Suprapubic skin (tissue), 4 donors: ENCODE measurements at places on chromosomes 5 and 9. TPM values are rescaled to one million over a fixed set of nuclear protein-coding genes. Genes with fewer than 3 reads are reported as not detected.

DNA sequence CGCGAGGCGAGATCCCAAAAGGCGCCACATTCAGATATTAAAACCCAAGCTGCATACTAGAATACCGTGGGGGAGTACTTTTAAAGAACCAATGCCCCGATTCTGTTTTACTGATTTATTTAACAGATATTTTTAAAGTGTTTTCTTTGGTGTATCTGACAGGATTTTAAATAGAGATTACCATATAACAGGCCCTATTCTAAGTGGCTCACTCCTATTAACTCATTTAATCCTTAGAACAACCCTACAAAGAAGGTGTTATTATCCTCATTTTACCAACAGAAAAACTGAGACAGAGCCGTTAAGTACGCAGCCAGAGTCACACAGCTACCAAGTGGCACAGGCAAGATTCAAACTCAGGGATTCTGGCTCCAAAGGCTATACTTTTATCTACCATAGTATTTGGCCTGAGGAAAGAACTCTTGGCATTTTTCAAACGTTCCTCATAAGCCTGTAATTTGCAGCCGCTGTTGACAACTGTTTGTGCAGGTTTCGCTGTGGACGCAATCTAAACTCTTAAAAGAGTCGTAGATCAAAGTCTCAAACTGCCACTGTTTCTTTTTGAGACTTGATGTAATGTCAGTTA is 550 bp upstream of the TMEM245 start:
- DNase-seq = no peak
- no peak overlapping the region for H3K27ac ChIP-seq
- H3K27me3 ChIP-seq = no peaks in the 10 kb centered on the region
- H3K4me1 ChIP-seq = peaks cover 40% of the 10 kb centered on the region
- H3K4me3 ChIP-seq = peak overlapping the region; percentile 80

GRCh38 chr5:108924457-108924961 is 176.8 kb downstream of the FER start:
- H3K27ac ChIP-seq = no peak overlapping the region
- H3K27me3 ChIP-seq = no peaks in the 10 kb centered on the region
- DNase-seq = no peak
- H3K4me3 ChIP-seq = no peak overlapping the region
- H3K4me1 ChIP-seq = no peaks in the 10 kb centered on the region
- no peaks in the 10 kb centered on the region for H3K36me3 ChIP-seq

Gene FAM221B
- total RNA-seq = not detected

DNA sequence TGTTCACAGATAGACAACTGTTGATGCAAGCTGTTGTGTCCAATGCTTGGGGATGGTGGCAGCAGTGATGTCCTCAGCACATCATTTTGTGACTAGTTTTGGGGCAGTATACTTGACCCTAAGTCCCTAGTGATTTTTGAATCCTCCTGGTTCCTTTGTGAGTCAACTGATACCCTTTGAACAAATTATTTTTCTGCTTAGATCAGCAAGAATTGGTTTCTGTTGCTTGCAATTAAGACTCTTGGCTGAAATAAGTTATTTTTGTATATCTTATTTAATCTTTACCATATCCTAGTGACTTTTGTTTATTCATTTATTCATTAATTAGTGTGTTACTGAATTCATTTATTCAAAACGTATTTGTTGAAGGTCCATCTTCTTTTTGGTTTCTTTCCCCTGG is 392.0 kb upstream of the SGCD start:
- no peak overlapping the region for H3K4me3 ChIP-seq
- H3K27ac ChIP-seq = no peak overlapping the region
- no peaks in the 10 kb centered on the region for H3K27me3 ChIP-seq
- no peaks in the 10 kb centered on the region for H3K36me3 ChIP-seq
- no peak for DNase-seq

- no peak overlapping the region for H3K4me3 ChIP-seq
- H3K4me1 ChIP-seq = no peaks in the 10 kb centered on the region
- no peaks in the 10 kb centered on the region for H3K36me3 ChIP-seq
- no peak overlapping the region for H3K27ac ChIP-seq
Measured at GRCh38 chr5:126938466-126938865, 91.9 kb downstream of the MARCHF3 start.

- no peak overlapping the region for H3K27ac ChIP-seq
- no peaks in the 10 kb centered on the region for H3K36me3 ChIP-seq
- no peak overlapping the region for H3K4me3 ChIP-seq
- no peak for DNase-seq
- no peaks in the 10 kb centered on the region for H3K27me3 ChIP-seq
Measured at GRCh38 chr5:127326431-127326830, 35.8 kb downstream of the MEGF10 start.

Gene EIF4E1B
- not detected for total RNA-seq

- H3K27me3 ChIP-seq = no peaks in the 10 kb centered on the region
- no peak overlapping the region for H3K27ac ChIP-seq
- no peaks in the 10 kb centered on the region for H3K4me1 ChIP-seq
- H3K36me3 ChIP-seq = no peaks in the 10 kb centered on the region
- DNase-seq = no peak
- H3K4me3 ChIP-seq = no peak overlapping the region
Measured at GRCh38 chr5:81763294-81763928, 12.5 kb upstream of the SSBP2 start.

GRCh38 chr9:19404283-19405075 is 4.3 kb upstream of the ACER2 start:
- no peak for DNase-seq
- H3K27ac ChIP-seq = peak overlapping the region; percentile 81
- no peaks in the 10 kb centered on the region for H3K36me3 ChIP-seq
- H3K4me1 ChIP-seq = peaks cover 25% of the 10 kb centered on the region

DNA sequence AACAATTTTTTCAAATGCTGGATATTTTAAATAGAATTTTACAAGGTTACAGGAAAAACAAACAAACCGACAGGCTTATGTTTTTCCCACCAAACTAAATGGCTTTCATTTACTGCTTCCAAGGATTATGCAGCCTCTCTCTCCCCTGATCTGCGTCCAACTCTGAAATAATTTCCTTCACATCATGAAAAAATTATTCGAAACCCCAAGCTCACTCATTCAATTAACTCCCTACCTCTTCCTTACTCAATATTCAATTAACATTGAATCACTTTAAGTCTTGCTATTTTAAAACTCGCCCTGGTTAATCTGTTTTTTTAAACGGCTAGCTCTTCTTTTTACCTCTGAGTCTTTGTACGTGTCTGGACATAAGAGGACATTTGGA is 336.2 kb downstream of the AGTPBP1 start:
- H3K36me3 ChIP-seq = no peaks in the 10 kb centered on the region
- H3K4me1 ChIP-seq = no peaks in the 10 kb centered on the region
- H3K27me3 ChIP-seq = no peaks in the 10 kb centered on the region
- H3K4me3 ChIP-seq = no peak overlapping the region
- DNase-seq = no peak
- H3K27ac ChIP-seq = no peak overlapping the region

Gene RASGRF2
- 2.7 TPM for total RNA-seq

GRCh38 chr9:84513979-84514378 is 155.6 kb upstream of the NTRK2 start:
- no peak overlapping the region for H3K27ac ChIP-seq
- DNase-seq = no peak
- H3K27me3 ChIP-seq = no peaks in the 10 kb centered on the region
- H3K4me3 ChIP-seq = no peak overlapping the region
- no peaks in the 10 kb centered on the region for H3K36me3 ChIP-seq
- no peaks in the 10 kb centered on the region for H3K4me1 ChIP-seq

Gene STOM
- 166 TPM for total RNA-seq

- H3K27ac ChIP-seq = no peak overlapping the region
- no peaks in the 10 kb centered on the region for H3K27me3 ChIP-seq
- H3K4me3 ChIP-seq = no peak overlapping the region
- H3K4me1 ChIP-seq = no peaks in the 10 kb centered on the region
- no peak for DNase-seq
Measured at GRCh38 chr5:154086146-154086545, 47.4 kb downstream of the MFAP3 start.

Gene DAB2IP
- 47.6 TPM for total RNA-seq

DNA sequence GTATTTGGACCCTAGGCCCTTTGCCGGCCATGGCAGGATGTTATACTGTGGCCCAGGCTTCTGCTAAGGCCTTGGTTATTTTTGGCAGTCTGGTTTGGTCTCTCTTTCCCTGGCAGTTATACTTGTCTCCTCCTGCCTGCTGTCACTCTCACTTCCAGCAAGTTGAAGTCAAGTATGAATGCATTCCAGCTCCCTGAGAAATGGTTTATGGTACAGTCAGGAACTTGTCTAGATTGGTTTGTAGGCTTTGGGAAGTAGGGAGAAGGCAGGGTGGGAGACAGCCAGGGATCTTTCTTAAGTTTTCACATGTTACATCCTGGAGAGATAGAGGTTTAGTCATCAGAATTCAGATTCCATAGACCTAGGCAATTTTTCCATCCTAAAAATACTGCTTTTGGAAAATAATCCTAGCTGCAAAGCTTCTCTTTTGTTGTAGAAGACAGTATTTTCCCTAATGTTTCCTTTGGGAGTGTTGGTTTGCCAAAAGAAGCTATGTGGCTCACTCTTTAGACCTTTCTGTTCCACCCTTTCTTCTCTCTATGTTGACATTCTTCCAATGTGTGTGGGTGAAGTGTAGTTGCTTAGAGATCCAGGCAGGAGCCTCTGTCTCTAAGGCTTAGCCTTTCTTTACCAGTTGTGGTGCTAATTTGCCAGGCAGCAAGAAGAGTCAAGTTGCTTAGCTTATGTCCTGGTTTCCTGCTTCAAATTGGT is 2.5 kb upstream of the KDM3B start:
- DNase-seq = no peak
- H3K27ac ChIP-seq = no peak overlapping the region
- no peak overlapping the region for H3K4me3 ChIP-seq
- H3K36me3 ChIP-seq = peaks cover 39% of the 10 kb centered on the region
- H3K27me3 ChIP-seq = no peaks in the 10 kb centered on the region

Gene SHC3
- 1.7 TPM for total RNA-seq

DNA sequence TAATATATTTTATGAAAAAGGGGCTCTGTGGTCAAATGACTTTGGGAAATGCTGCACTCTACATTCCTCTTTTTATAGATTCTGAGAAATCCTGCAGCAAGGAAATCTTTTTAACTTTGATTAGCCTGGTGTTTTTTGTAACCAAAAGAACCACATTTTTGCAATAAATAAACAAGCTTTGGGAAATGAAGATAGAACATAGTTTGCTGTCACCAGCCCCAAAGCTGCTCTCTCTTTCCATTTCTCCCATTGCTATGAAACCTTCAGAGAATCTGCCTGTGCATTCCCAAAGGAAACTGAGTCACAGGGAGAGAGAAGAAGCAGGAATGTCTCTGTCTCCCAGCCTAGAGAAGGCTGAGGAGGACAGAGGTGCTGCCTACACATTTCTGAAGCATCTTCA is 59.0 kb downstream of the COL15A1 start:
- no peak for DNase-seq
- peaks cover 16% of the 10 kb centered on the region for H3K4me1 ChIP-seq
- H3K27ac ChIP-seq = no peak overlapping the region
- H3K27me3 ChIP-seq = peaks cover 6% of the 10 kb centered on the region
- no peak overlapping the region for H3K4me3 ChIP-seq

DNA sequence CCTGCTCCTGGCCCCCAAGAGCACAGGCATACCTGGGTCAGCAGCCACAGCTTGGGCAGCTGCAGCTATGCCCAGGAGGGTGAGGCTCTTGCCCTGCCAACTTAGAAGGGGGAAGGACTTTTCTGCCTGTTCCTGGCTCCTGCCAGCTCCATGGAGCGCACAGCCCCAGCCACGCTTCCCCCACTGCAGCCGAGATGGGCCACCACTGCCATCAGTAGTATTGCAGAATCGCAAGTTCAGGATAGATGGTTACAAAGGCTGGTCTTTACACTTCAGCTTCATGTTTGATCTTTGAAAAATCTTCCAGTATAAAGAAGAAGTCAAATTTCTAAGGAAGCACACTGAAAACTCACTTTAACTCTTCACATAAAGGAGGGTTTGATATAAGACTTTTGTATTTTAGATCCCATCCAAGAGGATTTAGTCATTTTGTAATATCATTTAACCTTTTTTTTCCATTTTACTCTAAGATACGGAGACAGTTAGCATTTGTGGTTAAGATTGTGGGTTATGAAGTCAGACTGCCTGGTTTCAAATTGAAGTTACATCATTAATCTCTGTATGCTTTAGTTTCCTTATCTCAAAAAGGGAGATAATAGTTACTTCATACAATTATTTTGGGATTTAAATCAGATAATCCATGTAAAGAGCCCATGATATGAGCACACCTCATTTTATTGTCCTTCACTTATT is 81.8 kb downstream of the NLN start:
- H3K4me3 ChIP-seq = no peak overlapping the region
- peaks cover 2% of the 10 kb centered on the region for H3K36me3 ChIP-seq
- no peak overlapping the region for H3K27ac ChIP-seq
- no peaks in the 10 kb centered on the region for H3K27me3 ChIP-seq
- no peak for DNase-seq

DNA sequence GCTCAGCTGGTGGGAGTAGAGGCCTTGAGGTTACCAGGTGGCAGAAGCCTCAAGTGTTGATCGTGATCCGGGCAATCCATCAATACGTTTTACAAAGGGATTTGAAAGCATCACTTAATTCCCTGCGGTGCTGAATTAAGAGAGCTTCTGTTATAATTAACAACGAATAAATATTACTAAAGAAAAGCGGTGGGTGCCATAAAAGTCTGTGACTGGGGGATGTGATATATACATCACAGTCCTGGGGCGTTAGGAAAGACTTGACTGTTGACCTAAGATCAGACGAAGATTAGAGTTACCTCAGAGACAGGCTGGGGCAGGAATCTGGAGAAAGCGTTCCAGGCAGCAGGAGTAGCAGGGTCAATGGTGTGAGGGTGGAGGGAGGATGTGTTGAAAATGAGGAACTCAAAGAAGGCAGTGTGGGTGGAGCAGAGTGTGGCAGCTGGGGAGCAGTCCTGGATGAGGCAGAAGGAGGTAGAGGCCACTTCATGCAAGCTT is 6.7 kb upstream of the C5orf63 start:
- DNase-seq = no peak
- H3K36me3 ChIP-seq = no peaks in the 10 kb centered on the region
- H3K4me3 ChIP-seq = no peak overlapping the region
- H3K4me1 ChIP-seq = peaks cover 4% of the 10 kb centered on the region
- H3K27me3 ChIP-seq = no peaks in the 10 kb centered on the region

GRCh38 chr5:146516151-146516475 is at the start of gene GPR151:
TSS of gene GPR151 (minus strand) at chr5:146516190. CDS start at chr5:146516113, 77 bp downstream.
- H3K4me1 ChIP-seq = no peaks in the 10 kb centered on the region
- peaks cover 9% of the 10 kb centered on the region for H3K36me3 ChIP-seq
- DNase-seq = no peak
- no peak within 1 kb of the TSS for H3K4me3 ChIP-seq
- no peaks in the 10 kb centered on the region for H3K27me3 ChIP-seq
- H3K27ac ChIP-seq = no peak within 1 kb of the TSS

- no peaks in the 10 kb centered on the region for H3K27me3 ChIP-seq
- no peak overlapping the region for H3K27ac ChIP-seq
- no peaks in the 10 kb centered on the region for H3K36me3 ChIP-seq
- H3K4me1 ChIP-seq = peaks cover 14% of the 10 kb centered on the region
Measured at GRCh38 chr5:82044010-82044409, 72.2 kb downstream of the ATG10 start.

Gene GFI1B
- not detected for total RNA-seq

GRCh38 chr5:119318256-119318894 is 37.4 kb upstream of the TNFAIP8 start:
- no peak overlapping the region for H3K27ac ChIP-seq
- H3K4me3 ChIP-seq = no peak overlapping the region
- no peaks in the 10 kb centered on the region for H3K27me3 ChIP-seq
- H3K36me3 ChIP-seq = no peaks in the 10 kb centered on the region
- DNase-seq = no peak

Gene GPX3
- total RNA-seq = 601 TPM

Gene SPACA9
- total RNA-seq = 9.9 TPM

Gene GRIA1
- total RNA-seq = 0.38 TPM

- H3K27ac ChIP-seq = peak overlapping the region; percentile 63
- DNase-seq = no peak
- no peaks in the 10 kb centered on the region for H3K36me3 ChIP-seq
- peaks cover 31% of the 10 kb centered on the region for H3K4me1 ChIP-seq
Measured at GRCh38 chr9:14909181-14909580, 1.0 kb downstream of the FREM1 start.
